ENCODE measurements at places on chromosomes 11 and 22.

- DNase-seq: no peak
These were observed 32.2 kb upstream of the WNT11 start for GRCh38 chr11:76238551-76238950.

- peak; percentile 34 for DNase-seq
These were observed 43.2 kb downstream of the PANX1 start for GRCh38 chr11:94171693-94172440.

DNA sequence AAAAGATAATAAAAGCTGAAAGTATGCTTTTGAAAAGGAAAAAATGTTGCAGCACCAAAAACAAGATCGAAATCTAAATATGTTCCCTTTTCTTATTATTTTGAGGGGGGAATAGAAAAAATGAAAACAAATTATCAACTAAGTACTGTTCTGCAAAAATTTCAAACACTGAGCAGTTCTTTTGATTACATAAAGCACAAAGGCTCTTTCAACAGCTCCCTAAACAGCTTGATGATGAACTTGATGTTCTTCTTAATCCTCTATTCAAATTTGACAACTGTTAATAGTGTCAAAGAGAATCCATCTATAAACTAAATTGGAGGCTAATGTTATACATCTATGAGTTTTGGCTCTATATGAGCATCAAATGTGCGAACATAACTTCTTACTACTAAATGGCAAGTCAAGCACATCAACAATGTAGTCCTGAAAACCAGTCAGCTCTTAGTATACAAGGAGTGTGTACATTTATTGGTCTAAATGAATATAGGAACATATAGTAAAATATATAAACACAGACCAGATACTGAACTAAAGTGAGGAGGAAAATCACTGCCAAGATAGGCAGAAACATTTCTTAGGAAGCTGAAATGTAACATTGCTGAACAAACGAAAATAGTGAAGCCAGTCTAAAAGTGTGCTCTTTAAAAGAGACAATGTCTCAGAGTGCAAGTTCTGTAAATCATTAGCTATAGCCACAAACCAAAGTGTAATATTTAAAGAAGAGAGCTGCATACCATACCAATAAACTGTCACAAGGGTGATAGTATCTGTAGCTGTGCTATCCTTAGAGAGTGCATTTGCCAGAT, 94.3 kb downstream of the SOX6 start:
- no peak for DNase-seq

DNA sequence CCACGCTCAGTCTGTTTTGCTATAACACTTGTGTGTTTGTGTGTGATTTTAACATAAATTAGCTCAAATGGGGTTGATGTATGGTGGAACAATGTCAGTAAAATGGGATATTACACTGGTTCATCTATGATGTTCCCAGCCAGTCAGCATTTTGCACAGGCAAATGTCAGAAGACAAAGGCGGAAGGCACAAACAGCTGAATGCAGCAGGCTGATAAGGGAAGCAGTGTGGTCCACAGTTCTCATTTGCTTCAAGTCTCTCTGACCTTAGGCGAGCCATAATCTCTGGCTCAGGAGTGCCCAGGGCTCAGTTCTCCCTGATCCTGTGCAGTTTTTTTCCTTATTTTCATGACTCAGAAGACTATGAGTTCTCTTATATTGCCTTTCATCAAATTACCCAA, 102.7 kb downstream of the FAR1 start:
- no peak for DNase-seq

DNA sequence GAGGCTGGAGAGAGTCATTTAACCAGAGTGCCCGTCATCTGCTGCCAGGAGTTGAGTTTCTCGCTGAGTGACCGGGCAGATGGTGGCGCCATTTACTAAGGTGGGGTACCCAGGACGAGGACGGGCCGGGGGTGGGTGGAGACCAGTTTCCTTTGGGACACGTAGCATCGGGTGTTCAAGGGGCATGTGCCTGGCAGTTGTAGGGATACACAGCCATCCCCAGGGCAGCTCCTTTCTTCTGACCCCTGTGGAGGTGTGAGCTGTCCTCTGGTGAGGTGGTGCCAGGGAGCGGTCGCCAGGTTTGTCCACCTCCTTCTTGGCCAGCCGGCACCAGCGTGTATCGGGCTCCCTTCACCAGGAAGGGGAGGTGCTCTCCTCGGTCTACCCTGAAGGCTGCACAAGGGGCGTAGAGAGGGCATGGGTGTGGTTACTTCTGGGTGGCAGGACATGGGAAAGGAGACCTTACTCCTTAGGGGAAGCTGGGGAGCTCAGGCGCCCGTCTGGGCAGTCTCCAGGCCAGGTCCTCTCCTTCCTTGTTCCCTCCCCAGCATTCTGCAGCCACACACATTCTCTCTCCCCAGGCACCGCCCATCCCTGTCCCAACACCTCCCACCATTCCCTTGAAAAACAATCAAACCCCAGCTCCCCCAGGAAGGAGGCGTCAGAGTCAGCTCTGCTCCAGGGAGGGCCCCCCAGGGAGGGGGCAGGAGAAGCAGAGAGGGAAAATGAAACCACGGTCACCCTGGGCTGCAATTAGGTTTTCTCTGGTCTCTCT, 10.3 kb upstream of the MB start:
- peak; percentile 60 for DNase-seq

DNA sequence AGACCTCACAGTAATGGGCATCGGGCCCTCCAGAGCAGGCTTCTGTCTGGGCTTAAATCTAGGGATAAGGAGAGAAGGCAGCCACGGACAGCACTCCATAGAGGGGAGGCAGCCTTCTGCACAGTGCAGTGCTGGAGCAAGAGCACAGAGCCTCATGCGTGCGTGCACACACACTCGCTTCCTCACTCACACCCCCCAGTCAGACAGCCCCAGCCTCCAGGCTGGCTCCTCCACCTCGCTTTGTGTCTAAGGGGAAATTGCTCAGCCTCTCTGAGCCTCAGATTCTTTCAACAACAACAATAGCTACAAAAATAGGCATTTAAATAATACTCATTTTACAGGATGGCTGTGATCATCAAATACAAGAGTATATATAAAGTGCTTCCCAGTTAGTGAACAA, 26.7 kb upstream of the ETS1 start:
- no peak for DNase-seq

DNA sequence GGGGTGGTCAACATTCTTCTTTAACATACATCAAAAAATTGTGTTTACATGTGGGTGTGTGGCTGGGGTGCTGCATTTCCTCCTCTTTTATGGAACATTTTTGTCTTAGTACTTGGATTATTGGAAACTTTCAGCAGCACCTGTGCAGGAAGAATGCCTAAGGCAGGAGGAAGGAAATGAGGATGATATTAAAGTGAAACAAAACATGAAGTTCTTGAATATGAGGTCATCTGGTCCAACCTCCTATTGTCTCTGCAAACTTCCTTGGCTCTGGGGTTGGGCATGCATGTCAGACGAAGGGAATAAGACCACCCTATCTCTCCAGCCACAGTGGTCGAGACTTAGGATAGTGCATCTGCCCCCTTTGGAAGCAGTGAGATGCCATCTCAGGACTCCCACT, 20.6 kb upstream of the OR9Q1 start:
- no peak for DNase-seq
